Stimulated activated CD4-positive, alpha-beta T cell treated with anti-CD3 and anti-CD28 coated beads, Interleukin-1b, Interleukin-23, amount 100 ng/mL, for 1 hour (primary cell): ENCODE measurements at places on chromosomes 12 and 14.

DNA sequence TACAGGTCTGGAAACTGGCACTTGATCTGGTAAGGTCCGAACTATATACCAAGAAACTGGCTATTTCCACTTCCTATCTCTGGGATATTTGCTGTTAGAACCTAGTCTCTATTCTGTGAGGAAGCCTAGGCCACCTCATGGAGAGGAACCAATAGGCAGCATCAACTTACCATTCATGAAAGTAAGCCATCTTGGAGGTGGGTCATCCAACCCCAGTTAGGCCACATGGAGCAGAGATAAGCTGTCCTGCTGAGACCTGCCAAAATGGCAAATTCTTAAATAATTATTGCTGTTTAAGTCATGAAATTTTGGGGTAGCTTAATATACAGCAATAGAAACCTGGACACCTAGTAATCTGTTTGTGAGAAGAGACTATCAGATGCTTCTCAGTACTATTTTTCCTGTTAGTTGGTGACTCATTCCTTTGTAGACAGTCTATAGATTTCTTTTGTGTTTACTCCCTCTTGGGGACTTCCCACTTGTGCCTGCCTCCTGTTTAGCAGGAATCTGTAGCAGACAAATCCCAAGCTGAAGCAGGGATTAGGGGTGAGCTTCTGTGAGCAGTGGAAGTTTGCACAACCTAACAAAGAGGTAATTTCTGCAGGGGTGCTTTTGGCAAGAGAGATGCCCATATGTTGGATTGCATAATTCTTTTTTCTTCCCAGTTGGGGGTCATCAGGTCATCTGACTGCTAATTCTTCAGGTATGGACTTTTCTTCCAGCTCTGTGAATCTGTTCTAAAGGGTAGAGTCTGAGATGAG lies 136.8 kb downstream of the IGF1 start:
- DNase-seq: no peak

- no peak for DNase-seq
These were observed 246.7 kb downstream of the PAWR start for GRCh38 chr12:79444089-79444488.

DNA sequence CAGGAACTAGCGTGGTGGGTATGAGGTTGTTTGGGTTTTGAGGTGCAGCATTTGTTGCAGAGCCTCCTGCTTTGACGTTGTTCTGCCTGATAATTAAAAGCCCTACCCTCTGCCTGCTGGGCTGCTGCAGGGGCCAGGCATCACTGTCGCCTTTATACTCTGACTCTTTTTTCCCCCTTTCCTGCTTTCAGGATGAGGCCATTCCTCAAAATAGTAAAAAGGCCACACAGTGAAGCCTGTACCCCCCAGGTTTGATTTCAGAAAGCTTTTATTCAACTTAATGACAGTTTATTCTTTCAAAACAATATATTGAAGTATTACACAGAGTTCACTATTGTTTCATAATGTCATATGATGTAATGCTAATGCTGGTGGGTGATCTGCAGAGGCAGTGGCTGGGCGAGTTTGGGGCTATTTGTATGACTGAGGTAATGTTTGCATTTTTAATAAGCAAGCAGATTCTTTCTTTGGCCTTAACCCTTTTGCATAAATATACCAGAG lies 9.1 kb downstream of the BORCS5 start:
- no peak for DNase-seq

DNA sequence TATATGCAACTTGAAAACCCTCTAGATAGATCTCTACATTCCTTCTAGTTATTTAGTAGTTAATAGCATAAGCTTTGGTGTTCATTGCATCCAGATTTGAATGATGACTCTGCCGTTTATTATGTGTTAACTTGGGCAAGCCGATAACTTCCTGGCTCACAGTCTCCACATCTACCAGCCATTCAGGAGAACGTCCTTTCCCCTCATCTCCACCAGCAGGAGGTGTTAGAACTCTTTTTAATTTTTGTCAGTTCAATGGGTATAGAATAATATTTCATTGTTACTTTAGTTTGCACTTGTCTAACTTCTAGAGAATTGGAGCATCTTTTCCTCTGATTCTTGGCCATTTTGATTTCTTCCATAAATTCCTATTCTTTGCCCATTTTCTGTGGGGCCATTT lies 30.0 kb upstream of the WSCD2 start:
- no peak for DNase-seq

- no peak for DNase-seq
These were observed 101.5 kb downstream of the KIF26A start for GRCh38 chr14:104239861-104240301.

- no peak for DNase-seq
These were observed 58.7 kb downstream of the ST8SIA1 start for GRCh38 chr12:22275843-22276242.

DNA sequence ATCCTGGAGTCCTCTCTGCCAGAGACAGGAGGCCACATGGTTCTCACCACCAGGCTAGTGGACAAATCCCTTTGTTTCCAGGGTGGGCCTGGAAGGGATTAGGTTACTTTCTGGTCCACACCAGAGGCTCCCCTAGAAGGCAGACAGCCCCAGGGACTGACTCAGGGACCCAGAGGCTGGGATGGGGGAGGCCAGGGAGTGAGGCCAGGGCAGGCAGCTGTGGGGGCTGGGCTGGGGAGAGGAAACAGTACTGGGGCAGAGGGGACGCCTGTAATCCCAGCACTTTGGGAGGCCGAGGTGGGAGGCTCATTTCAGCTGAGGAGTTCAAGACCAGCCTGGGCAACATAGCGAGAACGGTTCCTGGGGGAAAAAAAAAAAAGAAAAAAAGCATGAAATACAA lies 64.7 kb downstream of the TNFAIP2 start:
- DNase-seq: no peak

GRCh38 chr14:64979336-64980074 lies 7.2 kb upstream of the FNTB start:
- no peak for DNase-seq

- no peak for DNase-seq
These were observed 10.3 kb upstream of the PGAM5 start for GRCh38 chr12:132700212-132700822.

DNA sequence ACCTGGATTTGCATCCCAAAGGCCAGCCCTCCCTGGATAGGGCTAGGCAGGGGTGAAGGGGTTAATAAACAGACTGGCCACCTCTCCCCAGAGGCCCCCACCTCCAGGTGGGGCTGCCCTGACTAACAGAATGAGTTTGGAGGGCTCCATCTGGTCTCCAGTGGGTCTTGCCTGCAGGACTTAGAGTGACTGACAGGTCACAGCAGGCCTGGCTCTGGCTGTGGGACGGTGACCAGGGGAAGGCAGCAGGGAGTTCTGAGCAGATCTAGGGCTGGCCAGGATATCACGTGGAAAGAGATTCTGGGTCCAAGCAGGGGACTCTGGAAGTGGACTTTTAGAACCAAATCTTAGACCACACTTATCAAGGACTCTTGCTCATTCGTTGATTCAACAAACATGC lies 40.9 kb upstream of the LHX5 start:
- DNase-seq: no peak

- no peak for DNase-seq
These were observed 108.4 kb downstream of the ESRRB start for GRCh38 chr14:76484355-76484754.

DNA sequence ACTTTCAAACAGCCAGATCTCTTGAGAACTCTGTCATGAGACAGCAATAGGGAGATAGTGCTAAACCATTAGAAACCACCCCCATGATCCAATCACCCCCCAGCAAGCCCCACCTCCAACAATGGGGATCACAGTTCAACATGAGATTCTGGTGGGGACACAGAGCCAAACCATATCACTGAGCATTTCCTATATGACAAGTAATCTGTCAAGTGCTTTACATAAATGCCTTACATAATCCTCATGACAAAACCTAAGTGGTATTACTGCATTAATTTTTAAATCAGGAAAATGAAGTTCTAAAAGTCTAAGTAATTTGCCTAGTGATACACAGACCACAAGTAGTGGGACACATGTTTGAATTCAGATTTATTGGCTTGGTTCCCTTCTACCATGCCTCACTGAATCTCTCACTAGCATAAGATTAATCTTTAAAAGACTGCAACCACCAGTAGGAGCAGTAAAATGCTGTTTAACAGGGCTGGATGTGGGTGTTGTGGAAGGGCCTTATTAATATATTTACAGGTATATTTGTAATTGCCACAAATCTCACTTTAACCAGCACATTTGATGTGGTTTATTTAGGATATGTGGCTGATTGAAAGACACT lies 323.1 kb upstream of the FBXO33 start:
- DNase-seq: no peak

GRCh38 chr12:11482955-11483354 lies 87.6 kb upstream of the PRB2 start:
- DNase-seq: no peak

DNA sequence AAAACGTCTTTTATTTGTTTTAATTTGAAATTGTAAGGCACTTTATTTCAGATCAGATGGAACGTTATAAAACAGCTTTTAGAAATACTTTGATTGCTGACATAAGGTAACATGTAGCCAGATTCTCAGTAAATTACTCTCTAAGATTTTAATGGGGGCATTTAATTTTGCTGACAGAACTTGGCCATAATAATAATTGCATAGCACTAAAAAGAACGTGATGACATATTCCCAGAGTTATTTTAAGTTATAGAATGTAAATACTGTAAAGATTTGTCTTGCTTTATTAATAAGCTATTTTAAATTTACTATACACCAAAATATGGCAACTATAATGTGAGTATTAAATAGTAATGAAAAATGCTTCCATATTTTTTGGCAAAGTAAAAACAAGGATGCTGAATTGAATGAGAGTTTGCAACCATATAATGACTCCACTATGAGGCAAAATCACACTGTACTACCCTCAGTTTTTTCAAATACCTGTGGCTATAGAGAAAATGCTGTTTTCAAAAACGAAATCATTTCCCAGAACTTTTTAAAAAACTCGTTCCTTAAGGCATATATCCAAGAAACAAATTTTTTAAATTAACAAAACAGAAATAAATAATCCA lies 876 bp downstream of the LUM start:
- DNase-seq: no peak

- DNase-seq: no peak
These were observed 19.5 kb downstream of the TAMALIN start for GRCh38 chr12:52026263-52026662.

GRCh38 chr12:47549258-47549657 lies 156.6 kb downstream of the RPAP3 start:
- DNase-seq: no peak

GRCh38 chr14:103104389-103104653 lies 9.8 kb downstream of the EXOC3L4 start:
- no peak for DNase-seq

- no peak for DNase-seq
These were observed 202.3 kb upstream of the SLC16A7 start for GRCh38 chr12:59393506-59393905.

DNA sequence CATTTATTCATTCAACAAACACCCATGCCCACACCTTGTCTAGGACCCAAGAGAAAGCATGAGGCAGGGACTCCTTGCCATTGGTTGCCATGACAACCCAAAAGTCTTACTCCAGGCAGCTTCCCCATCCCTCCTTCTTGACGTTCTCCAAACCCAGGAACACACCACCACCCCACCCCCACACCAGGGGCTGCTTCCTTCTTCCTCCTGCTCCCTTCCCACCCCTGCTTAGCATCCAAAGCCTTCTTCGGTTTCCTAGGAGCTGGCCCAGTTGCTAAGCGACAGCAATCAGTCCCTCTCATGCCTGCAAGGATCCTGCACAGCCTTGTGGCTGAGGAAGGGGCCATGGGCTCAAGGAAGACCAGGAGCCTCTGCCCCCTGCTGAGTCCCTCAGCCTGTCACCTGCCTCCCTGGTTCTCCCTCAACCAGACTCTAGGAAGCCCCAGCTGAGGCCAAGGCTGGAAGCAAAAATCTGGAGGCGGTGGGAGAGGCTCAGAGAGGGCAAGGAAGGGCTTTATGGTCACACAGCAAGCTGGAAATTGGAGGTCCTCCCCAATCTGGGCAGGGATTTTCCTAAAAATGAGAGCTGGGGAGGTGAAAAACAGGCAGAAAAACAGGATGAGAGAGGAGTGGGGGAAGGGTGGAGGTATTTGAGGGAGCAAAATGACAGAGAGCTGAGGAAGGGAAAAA lies 15.4 kb downstream of the RASAL1 start:
- no peak for DNase-seq

DNA sequence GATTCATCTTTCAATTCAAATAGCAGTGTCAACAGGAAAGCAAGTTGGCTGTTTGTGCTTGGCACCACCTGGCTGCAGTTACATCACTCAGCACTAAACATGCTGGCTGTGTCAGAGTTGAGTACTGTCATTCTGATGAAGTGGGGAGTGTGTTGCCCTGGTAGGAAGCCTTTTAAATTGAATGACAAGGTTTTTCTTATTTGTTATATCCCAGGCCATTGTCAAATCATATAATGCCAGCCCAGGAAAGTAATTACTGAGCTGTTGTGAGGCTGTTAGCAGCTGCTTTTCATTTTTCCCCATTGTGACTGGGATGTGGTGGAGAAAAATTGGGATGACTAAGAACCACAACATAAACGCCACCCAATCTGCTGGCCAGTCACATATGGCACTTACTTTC lies 106.5 kb upstream of the PRKD1 start:
- no peak for DNase-seq

- DNase-seq: no peak
These were observed 1095.1 kb downstream of the BCL11B start for GRCh38 chr14:98176892-98177291.

DNA sequence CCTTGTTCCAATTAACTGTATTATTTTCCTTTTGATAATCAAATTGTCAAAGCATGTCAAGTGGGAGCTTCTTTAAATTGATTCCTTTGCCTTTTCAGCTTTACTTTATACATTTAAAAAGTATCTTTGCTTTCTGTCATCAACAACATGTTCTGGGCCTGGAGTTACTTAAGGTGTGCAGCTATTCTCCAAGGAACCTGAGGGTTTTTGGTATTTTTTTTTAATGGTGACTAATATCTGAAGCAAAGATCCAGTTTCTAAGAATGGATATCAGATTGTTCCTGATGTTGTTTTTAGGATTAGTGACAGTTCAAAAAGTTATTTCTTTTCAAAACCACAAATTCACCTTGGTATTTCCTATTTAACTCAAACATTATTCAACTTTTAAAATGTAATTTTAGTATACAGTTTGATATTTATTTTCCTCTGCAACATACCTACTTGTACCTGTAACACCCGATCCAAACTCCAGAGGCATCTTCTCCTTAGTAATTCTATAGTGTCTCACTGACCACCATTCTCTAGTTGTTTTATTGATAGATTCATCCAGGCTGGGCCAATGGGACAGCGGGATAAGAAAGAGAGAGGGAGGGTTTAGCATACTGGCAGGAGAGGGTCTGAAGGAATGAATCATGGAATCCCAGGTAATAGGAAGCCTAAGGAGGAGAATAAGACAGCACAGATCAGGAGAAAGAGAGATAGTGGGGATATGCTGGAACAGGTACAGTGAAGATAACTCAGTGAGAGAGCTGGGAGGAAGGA lies 3.1 kb downstream of the CBLN3 start:
- DNase-seq: no peak

- no peak for DNase-seq
These were observed 19.1 kb downstream of the TSPAN11 start for GRCh38 chr12:30945443-30946164.

- no peak for DNase-seq
These were observed 218 bp downstream of the LYSET start for GRCh38 chr14:93185349-93185720.

- DNase-seq: no peak
These were observed 29.1 kb downstream of the ZNF664 start for GRCh38 chr12:124002021-124002644.

GRCh38 chr12:74890237-74890599 lies 319.4 kb downstream of the KCNC2 start:
- DNase-seq: no peak
